ENCODE measurements at places on chromosomes 12 and 14. TPM values are rescaled to one million over a fixed set of nuclear protein-coding genes. Genes with fewer than 3 reads are reported as not detected.

The AQP2 gene
- not detected for total RNA-seq

The KRT82 gene
- 0.29 TPM for total RNA-seq

The ABHD12B gene
- total RNA-seq = not detected

The FSCB gene
- 0.12 TPM for total RNA-seq

The GDF3 gene
- total RNA-seq = not detected

The BCL11B gene
- total RNA-seq = 0.73 TPM

The ARG2 gene
- total RNA-seq = 1.1 TPM

The DNAJC22 gene
- 12.9 TPM for total RNA-seq

The APOF gene
- not detected for total RNA-seq

The GPRC5A gene
- 140 TPM for total RNA-seq

The CMA1 gene
- total RNA-seq = not detected

The OAS2 gene
- 10.5 TPM for total RNA-seq

The FAM222A gene
- 11.7 TPM for total RNA-seq

The RFLNA gene
- total RNA-seq = not detected

The LRRIQ1 gene
- total RNA-seq = 0.40 TPM

The FGD6 gene
- 14.2 TPM for total RNA-seq

The KTN1 gene
- 251 TPM for total RNA-seq

The SMIM41 gene
- total RNA-seq = not detected

The KRT6C gene
- not detected for total RNA-seq

The OASL gene
- 7.6 TPM for total RNA-seq

The FKBP3 gene
- total RNA-seq = 48.0 TPM

The TSPAN9 gene
- 5.1 TPM for total RNA-seq

The USP44 gene
- total RNA-seq = not detected

The DACT1 gene
- total RNA-seq = 0.40 TPM

The CD27 gene
- total RNA-seq = not detected

The CLEC6A gene
- not detected for total RNA-seq

The PIANP gene
- total RNA-seq = not detected
